SK-N-SH (cell line): ENCODE measurements at places on chromosomes 7 and 10. TPM values are rescaled to one million over a fixed set of nuclear protein-coding genes. Genes with fewer than 3 reads are reported as not detected.

The LDB1 gene
- 85.9 and 113 TPM in 2 replicates for polyA plus RNA-seq

The ERV3-1 gene
- polyA plus RNA-seq: 8.4 and 17.5 TPM in 2 replicates

The TAS2R38 gene
- 0.23 and 0.42 TPM in 2 replicates for polyA plus RNA-seq

The CCM2 gene
- polyA plus RNA-seq: 65.6 and 83.2 TPM in 2 replicates

- H3K4me1 ChIP-seq: peaks cover 22% of the 10 kb centered on the region; the same call in 1 of the 2 replicates
- DNase-seq: no peak
- no peaks in the 10 kb centered on the region for H3K27me3 ChIP-seq
- H3K4me3 ChIP-seq: no peak overlapping the region
- H3K27ac ChIP-seq: peak overlapping the region; percentile 95
Measured at GRCh38 chr7:84025332-84025927, 169.2 kb downstream of the SEMA3A start.

DNA sequence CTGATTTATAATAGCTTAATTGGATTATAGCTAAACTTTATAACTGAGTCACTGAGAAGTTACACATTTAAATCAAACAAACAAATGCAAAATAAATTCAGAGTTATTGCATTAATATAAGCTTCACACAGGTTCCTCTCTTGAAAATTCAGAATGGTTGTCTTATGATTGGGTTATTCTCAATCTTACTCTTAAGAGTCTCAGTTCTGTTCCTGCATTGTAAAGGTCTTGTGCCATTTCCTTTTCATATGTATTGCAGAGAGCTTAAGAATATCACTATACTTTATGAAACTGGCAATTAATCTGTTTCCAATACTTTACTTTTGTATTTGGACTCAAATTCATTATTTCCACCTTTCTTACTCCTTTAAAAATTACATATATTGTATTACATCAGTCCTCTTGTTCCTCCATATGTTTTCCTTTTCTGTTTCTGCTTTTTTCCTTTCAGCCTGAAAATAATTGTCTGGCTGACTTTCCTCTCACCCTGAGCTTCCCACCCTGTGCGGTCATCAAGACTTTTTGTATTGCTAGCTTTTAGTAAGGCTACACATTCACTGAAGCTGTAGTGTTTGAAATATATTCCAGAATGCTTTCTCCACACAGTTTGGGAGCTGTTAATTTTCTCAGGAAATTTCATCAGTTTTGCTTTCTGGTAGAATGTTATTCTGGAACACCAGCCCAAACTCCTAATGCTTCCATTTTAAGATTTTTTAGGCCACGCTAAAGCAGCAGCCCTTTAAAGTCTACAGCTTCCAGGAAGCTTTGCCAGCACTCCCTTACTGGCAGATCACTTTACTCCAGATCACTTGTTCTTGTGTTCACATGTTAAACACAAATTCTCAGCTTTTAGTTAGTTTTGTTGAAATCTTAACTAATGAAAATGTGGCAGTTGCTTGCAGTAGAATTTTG lies 139.4 kb downstream of the KCND2 start:
- no peak overlapping the region for H3K4me3 ChIP-seq
- DNase-seq: no peak
- H3K27ac ChIP-seq: no peak overlapping the region
- H3K27me3 ChIP-seq: no peaks in the 10 kb centered on the region
- H3K36me3 ChIP-seq: no peaks in the 10 kb centered on the region

- H3K27ac ChIP-seq: no peak overlapping the region; the same call in 1 of the 2 replicates
- no peaks in the 10 kb centered on the region for H3K27me3 ChIP-seq
- H3K36me3 ChIP-seq: peaks cover 23% of the 10 kb centered on the region
- H3K4me1 ChIP-seq: no peaks in the 10 kb centered on the region
Measured at GRCh38 chr7:2192831-2193534, 39.8 kb downstream of the MAD1L1 start.
